Stimulated activated CD8-positive, alpha-beta memory T cell treated with anti-CD3 and anti-CD28 coated beads, Interleukin-15, amount 100 ng/mL, for 24 hours (primary cell): ENCODE measurements at places on chromosomes 7 and 10.
A peak's percentile ranks its signal among the peaks of the same experiment; 100 is the strongest.

DNA sequence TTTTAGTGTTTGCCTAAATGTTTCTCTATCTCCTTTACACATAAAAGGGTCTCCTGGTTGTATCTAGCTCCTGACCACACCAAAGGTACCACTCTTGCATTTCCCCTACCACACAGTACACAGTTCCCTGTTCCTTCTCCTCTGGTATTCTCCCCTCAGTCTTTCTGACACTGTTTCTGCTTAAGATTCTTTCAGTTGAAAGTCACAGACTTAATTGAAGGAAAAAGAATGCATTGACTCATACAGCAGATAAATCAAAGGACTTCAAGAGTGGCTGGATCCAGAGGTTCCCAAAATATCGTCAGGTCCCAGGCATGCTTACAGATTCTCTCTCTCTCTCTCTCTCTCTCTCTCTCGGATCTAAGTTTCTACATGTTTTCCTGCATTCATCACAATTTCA, 185.6 kb upstream of the LRGUK start:
- no peak for DNase-seq

DNA sequence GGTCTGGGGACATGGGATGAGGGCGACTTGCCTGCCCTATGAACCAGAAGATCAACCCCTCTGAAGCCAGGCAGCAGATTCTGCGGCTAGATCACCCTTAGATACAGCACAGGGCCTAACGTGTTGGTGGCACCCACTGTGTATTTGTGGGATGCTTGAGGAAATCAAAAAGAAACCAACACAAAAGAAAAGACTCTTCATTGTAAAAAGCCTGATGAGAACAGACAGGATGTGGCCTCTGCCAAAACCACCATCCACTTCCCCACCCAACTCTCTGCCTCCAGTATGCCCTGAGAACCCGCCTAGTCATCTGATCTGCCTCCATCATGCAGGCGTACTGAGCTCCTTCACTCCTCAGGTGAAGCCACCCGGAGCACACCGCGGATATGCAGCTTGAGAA, 97.2 kb upstream of the INSYN2A start:
- DNase-seq: no peak

DNA sequence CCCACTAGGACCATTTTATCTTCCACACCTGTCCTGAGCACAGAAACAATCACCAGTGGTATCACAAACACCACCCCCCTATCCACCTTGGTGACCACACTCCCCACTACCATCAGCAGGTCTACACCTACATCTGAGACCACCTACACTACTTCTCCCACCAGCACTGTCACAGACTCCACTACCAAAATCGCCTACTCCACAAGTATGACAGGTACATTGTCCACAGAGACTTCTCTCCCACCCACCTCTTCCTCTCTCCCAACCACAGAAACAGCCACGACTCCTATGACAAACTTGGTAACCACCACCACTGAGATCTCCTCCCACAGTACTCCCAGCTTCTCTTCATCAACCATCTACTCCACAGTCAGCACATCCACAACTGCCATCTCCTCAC, 3.3 kb downstream of the MUC3A start:
- no peak for DNase-seq

DNA sequence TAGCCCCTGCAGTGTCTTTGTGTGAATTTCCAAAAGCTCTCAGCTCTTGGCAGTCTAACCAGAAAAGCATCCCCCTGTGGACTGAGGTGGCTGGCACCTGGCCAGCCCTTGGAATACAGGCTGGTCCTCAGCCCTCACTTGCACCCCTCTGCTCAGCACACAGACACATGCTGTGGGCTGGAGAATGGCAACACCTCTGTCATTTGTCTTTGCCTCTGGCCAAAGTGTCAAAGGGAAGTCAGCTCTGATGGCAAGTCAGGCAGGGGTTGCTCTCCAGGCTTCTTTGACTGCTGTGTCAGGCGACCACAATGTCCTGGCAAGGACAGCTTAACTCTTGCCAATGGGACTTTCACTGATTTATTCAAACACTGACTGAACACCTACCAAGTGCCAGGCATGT, 724.8 kb downstream of the INHBA start:
- no peak for DNase-seq

GRCh38 chr7:816751-817671, 15.3 kb upstream of the SUN1 start:
- no peak for DNase-seq

DNA sequence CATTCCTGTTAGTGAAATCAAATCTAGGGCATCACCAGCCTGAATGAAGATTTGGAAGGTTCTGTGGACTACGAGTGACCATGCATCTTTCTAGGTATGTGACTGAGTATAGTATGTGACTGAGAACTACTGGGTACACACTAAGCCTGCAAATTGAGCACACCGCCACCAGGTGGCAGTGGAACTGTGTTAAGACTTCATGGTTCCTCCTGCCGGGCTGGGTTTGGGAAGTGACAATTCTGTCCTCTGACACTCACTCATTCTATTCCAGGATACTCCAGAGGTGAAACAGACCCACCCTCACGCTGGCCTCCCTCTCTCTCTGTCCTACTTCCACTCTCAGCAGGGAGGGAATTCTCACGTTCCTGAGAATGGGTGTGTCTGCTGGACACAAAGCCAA, 84.0 kb upstream of the TMEM248 start:
- no peak for DNase-seq

- DNase-seq: no peak
Measured at GRCh38 chr10:110110338-110110737, 97.1 kb upstream of the MXI1 start.

DNA sequence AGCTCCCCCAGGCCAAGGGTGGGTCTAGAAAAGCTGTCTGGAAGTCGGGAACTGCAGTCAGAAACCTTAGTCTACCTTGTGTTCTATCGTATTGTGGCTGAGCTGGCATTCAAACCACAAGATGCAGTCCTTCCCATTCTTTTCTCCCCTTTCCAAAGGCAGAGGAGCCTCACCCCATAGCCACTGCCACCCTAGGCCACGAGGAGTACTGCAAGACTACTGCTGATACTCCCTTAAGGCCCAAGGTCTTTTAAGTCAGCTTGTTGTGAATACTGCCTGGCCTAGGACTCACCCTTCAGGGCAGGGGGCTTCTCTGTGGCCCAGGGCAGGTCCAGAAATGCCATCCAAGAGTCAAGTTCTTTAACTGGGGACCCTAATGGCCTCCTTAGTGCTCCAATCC, 214.5 kb upstream of the CNTNAP2 start:
- DNase-seq: no peak

GRCh38 chr7:3065724-3066143, 22.1 kb upstream of the CARD11 start:
- peak; percentile 30 for DNase-seq

DNA sequence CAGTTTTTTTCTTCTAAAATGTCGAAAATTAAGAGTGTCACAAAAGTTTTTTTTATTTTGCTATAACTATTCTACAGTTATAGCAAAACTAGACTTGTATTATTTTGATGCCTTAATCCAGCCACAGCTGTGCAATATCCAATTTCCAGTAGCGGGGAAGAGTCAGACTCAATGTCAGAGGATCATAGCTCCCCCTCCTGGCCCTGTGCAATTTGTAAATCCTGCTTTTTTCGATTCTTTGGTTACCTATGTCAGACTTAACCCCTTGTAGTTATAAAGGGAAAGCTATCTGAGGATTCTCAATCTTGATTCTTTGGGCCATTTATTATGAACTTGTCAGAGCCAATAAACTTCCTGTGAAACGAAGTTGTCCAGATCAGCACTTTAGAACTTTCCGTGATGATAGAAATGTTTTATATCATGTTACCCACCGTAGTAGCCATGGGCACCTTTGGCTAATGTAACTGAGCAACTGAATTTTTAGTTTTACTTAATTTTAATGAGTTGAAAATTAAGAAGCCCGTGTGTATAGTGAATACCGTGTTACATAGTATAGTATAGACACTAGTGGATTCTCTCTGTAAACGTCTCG, 87.7 kb upstream of the PRKCQ start:
- DNase-seq: no peak

GRCh38 chr7:82677493-82677892, 233.9 kb upstream of the CACNA2D1 start:
- DNase-seq: no peak

- DNase-seq: no peak
Measured at GRCh38 chr10:43195557-43195956, 57.3 kb downstream of the CSGALNACT2 start.

- DNase-seq: no peak
Measured at GRCh38 chr10:43409385-43410109, 561 bp upstream of the HNRNPF start.

DNA sequence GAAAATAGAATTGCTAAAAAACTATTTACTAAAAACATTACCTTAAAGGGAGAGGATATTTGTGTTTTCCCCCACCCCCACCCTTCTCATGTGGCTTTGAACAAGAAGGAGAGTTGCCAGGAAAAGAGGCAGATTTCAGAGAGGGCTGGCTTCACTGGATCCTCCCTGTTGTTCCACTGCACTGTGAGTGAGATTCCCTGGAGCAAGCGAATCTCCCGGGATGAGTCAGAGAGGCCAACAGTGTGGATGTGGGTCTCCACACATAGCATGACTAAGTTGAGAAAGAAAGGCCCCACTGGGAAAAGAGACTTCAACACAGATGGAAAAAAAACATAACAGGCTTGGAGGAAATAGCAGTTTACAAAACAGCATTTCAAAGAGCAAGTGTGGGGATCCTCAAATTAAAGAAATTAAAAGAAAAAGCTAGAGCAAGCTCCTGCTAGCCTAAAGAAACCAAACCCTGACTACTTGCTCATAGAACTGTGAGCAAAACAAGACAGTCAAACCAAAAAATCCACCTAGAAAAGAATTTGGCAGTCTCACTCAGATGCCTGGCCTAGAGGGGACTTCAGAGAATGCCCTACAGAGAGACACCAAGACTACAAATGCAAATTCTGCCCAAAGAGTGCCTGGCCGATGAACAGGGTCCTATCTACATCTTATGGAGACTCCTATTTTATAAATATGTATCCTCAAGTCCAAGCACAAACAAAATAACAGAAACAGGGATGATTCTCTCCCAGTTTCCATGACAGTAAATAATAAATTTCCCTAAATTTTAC, 3.4 kb downstream of the CAV1 start:
- DNase-seq: no peak

GRCh38 chr7:34734771-34735170, 76.8 kb downstream of the NPSR1 start:
- DNase-seq: no peak

GRCh38 chr10:4241724-4242345, 456.8 kb upstream of the KLF6 start:
- no peak for DNase-seq

- no peak for DNase-seq
Measured at GRCh38 chr10:94274142-94274787, 88.5 kb downstream of the NOC3L start.

GRCh38 chr7:148163246-148163645, 427.3 kb upstream of the C7orf33 start:
- DNase-seq: no peak

DNA sequence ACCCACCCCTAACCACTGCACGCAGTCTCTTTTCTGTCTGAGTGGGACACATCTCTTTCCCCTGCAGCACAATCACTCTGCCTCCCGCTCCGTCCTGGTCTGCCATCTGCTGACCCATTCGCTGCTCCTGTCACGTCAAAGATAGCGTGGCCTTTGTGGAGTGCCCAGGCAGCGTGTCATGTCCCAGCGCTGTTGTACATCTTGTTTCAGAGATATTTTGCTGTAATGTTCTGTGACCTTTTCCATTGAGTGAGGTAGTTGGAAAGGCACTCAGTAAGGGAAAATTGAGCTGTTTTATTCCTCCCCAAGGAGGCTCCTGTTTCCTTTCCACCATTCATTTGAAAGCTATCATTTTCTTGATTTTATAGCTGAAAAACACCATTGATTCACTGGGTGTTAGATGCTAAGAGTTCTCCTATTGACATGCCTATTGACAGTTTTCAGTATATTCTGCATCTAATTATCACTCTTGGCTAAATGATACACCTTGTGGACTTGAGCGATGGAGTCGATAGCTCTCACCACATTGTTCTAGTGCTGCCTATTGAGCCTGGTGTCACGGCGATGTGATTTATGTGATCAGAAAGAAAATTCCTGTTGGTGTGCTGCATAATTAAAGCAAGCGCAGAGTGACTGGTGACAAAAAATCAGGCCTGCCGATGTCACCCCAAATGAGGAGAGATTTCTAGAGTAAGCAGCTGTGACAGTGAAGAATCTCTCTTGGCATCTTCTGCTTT, 372.6 kb downstream of the LRMDA start:
- DNase-seq: no peak

DNA sequence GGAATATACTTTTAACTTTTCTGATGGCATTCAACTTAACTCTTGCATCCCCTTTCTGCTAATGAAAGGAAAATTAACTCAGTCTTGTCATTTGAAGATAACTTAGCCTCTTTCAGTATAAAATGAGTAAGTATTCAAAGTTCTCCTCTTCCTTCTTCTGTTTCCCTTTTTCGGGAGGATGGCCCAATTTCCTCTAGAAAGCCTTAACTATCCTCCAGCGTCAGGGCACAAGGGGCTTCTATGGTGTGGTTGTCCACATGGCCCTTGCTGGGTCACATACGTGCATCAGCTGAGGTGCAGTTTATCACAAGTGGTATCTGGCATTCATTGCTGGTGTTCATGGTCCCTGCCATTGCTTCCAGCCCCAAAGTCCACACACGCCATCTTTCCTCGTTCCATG, 17.8 kb upstream of the GSAP start:
- DNase-seq: no peak

- no peak for DNase-seq
Measured at GRCh38 chr10:133068111-133069032, 19.4 kb upstream of the ADGRA1 start.

- DNase-seq: no peak
Measured at GRCh38 chr10:88337134-88337533, 246.0 kb downstream of the RNLS start.
